Foreskin melanocyte (primary cell): ENCODE measurements at places on chromosomes 5 and 9.

GRCh38 chr9:115972362-115972761 lies 181.2 kb upstream of the PAPPA start:
- no peak for DNase-seq

GRCh38 chr5:171646102-171647042 lies 139.2 kb upstream of the SMIM23 start:
- DNase-seq: no peak

DNA sequence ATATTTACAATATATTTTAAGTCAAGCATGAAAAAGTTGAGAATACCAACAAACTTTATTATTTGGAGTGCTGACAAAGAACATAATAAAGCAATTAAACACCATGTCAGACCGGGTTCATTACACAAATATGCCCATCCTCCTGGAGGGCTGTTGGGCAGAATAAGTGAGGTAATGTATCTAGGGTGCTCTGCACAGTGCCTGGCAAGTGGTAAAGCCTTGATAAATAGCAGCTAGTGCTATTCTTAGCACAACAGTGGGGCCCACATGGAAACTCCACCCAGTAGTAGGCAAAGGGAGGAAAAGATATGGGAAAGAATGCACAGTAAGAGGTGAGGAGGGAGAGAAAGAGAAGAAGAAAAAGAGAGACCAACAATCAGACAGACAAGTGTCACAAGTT lies 97.7 kb downstream of the SLC1A3 start:
- no peak for DNase-seq

DNA sequence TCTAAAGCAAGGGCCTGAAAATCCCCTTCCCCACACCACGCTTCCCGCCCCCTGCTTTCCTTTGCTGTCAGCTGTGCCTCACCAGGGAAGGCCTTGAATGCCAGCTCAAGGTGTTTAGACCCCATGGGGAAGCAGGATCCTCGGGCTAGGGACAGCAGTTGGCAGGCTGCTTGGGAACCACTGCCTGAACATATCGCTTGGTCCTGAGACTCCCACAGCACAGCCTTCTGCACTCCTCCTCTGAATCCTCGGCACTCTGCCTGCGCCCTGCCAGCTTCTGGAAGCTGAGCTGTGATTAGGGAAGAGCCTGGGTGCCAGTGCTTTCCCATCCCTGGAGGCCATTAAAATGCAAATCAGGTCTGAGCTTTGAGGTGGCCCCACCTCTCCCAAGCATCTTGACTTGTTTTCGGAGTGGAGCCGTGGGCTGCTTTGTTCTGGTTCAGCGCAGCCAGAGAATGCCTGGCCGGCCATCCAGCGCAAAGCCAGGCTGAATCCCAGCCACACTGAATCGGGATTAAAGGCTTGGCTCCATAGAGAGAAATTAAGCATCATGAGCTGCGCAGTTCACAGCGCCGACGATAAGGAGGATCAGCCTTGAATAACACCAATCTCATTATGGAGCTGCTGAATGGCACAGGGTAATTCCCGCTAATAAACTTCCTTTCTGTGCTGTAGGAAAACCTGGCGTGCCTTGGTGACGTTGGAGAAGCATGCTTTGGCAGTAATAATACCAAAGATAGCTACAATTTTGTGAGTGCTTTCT lies 40.0 kb downstream of the AMBP start:
- DNase-seq: no peak

- no peak for DNase-seq
Observed at GRCh38 chr5:133228316-133228715, 176.5 kb downstream of the HSPA4 start.

DNA sequence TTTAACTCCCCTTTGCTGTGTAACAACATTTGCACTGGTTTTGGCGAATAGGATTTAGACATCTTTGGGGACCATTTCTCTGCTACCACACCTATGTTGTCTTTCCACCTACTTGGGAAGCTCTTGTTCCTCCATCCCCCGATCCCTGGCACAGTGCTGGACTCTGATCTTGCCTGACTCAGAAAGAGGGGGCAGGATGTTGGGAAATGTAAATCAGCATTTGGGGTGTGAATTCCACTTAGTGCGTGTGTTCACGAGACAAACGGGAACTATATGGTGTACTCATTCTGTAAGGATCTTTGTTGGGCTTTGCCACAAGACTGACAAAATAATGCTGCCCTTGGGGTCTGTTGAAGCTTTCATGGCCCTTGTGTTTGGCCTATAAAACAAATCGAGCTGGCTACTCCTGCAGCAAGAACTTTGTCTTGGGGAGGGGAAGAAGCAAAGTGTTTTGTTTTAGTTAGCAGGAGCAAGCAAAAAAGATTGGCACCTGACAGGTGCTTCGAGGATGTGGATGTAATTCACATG lies 18.5 kb downstream of the TMEM268 start:
- DNase-seq: peak; percentile 92

DNA sequence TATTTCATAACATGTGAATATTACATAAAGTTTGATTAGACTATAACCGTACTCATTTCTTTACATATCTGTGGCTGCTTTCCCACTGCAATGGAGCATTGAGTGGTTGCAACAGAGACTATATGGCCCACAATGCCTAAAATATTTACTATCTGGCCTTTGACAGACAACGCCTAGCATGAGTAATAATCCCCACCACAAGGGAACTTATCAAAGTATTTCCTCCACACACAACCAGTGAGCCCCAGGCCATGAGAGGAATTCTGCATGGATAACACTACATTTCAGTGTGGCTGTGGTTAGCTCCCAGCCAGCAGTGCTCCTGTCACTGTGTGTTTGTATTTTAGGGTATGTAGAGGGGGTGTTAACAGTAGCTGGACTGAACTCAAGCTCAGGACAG lies 54.8 kb downstream of the FAM81B start:
- peak; percentile 93 for DNase-seq

GRCh38 chr5:180590543-180591310 lies 572 bp downstream of the SCGB3A1 start:
- DNase-seq: no peak

DNA sequence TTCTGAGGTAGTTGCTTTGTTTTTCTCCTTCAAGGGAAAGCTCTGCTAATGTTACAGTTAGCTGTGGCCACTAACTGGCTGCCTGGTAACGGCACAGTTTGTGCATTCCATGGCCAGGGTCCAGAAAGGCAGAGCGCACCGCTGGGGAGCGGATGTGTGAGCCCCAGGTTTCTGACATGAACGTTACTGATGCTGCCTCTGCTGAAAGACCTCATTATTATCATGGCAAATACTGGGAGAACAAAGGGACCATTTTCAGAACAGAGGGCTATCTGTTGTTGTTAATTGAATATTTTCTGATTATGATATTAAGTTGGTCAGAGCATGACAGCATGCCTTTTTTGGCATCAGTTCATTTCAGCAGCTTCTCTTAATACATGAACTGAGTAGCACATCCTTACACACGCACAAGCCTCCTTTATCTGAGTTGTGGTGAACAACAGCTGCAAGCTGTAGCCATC lies 134.1 kb downstream of the NUDT12 start:
- DNase-seq: peak; percentile 100
